Spinal cord (tissue), 10 donors: ENCODE measurements at places on chromosomes 3 and 15. TPM values are rescaled to one million over a fixed set of nuclear protein-coding genes. Genes with fewer than 3 reads are reported as not detected.

DNA sequence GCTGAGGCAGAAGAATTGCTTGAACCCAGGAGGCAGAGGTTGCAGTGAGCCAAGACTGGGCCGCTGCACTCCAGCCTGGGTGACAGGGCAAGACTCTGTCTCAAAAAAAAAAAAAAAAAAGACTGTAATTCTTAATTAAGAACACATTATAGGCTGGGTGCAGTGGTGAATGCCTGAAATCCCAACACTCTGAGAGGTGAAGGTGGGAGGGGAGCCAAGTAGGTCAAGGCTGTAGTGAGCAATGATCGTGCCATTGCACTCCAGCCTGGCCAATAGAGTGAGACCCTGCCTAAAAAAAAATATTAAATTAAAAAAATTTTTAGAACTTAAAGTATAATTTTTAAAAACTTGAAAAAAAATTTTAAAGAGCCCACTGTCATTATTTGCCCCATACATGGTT lies 13.4 kb upstream of the ARPIN start:
- no peak for DNase-seq

Gene GOLGA6D
- 0.10 TPM for total RNA-seq

DNA sequence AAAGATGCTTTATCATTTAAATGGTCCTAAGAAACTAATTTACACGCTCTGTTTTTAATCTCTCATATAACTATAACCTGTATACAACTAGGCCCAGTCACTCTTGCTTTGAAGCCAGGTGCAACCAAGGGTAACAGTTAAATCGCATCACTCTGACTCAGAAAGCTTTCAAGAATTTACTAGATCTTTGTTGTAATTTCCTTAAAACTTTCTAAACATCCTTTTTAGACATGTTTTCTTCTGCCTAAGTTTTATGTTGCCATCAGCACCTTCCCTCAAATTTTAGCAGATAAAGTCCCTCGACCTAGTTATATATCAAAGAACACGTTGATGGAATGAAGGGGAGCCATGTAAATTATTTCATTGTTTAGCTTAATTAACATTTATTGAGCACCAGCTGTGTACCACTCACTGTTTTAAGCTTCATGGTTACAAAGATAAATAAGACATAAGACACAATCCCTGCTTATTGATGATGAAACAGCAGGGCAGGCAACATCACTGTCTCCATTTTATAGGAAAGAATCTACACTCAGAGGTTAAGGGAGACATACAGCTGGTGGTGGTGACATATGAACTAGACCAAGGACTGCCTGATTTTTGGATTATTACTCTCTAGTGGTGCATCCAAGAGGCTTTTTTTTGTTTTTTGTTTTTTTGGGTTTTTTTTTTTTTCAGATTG lies 101.0 kb downstream of the CD200R1L start:
- no peak for DNase-seq

DNA sequence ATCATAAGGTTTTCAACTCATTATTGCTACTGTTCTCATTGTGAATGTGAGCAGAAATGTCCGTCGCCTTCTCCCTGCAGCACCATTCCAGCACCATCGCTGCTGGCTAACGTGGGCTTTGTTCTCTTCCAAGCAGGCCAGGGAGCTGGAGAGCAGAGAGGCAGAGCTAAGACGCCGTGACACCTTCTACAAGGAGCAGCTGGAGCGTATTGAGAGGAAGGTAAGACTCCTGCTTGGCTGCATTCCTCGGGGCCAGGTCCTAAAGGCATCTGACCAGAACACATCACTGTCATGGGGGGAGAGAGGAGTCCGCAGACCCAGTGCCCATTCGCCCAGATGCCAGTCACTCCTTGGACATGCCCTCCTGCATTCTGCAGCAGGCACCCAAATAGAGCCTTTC lies 130.4 kb upstream of the PLXNA1 start:
- DNase-seq: no peak

DNA sequence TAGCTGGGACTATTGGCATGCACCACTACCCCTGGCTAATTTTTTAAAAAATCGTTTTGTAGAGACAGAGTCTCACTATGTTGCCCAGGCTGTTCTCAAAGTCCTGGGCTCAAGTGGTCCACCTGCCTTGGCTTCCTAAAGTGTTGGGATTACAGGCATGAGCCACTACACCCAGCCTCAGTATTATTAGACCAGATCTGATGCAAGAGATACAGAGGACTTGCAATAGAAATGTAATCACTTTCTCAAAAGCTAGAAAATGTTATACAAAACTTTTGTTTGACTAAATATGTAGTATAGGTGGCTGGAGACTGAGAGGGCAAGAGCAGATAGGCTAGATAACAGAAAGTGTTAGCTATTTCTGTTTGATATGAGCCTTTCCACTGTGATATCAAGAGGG lies 531.9 kb downstream of the SOX2 start:
- DNase-seq: no peak

DNA sequence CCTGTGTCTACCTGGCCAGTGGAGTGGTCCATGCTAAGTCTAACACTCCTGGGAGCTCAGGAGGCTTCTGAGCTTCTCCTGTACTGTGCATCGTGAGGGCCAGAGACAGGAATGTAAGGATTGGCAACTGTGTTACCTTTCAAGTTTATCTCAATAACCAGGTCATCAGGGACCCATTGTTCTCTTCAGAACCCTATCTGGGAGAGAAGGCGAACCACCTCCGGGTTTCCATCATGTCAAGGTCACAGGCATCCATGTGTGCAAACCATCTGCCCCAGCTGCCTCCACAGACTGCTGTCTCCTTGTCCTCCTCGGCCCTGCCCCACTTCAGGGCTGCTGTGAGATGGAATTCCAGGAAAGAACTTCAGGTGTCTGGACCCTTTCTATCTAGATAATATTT lies 5.9 kb downstream of the ANKRD63 start:
- no peak for DNase-seq

DNA sequence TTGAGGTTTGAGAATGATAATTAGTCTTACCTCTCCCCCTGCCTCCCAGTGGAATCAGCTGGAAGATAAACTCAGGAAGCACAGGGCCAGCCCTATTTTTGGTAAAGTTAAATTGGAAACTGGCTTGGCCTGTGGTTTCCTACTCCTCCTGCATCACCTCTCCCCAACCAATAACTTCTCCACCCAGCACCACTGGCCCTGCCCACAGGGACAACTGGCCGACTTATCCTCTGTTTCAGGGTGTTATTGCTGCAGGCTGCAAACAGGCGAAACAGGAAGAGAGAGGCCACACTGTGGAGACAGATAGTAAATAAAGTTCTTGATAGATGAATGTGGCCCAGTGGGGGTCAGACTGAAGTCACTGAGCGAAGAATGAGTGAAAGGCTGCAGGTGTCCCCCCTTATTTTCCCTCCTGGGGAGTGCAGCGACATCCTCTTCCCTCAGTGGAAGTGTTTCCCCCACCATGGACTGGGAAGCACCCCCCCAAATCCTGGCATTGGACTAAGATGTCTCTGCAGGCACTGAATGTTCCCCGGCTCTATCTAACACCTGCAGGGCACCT lies 47.1 kb downstream of the PDIA5 start:
- no peak for DNase-seq

DNA sequence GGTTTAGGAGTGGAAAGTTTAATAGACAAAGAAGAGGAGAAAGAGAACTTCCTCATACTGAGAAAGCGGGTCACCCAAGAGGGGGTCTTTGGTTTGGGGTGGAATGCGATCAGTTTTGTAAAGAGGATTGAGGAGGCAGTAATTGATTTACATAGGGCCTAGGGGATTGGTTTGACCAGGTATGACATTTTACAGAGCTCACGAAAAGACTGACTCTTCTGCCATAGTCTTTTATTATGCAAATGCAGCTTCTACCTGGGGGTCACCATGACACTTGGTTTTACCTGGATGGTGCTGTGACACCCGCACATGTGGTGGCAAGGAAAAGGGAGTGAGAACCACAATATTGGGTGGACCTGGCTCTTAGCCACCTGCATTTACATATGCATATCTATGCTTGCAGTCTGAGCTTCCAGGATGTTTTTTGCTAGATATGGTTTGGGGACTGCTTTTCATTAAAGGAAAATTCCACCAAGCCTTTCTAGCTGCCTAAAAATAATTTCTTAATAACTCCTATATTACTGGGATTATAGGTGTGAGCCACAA lies 6.9 kb upstream of the NME9 start:
- no peak for DNase-seq

Gene IL17RC
- 34.2 TPM for total RNA-seq

- DNase-seq: no peak
Observed at GRCh38 chr3:48997714-48998637, 7.9 kb downstream of the P4HTM start.

DNA sequence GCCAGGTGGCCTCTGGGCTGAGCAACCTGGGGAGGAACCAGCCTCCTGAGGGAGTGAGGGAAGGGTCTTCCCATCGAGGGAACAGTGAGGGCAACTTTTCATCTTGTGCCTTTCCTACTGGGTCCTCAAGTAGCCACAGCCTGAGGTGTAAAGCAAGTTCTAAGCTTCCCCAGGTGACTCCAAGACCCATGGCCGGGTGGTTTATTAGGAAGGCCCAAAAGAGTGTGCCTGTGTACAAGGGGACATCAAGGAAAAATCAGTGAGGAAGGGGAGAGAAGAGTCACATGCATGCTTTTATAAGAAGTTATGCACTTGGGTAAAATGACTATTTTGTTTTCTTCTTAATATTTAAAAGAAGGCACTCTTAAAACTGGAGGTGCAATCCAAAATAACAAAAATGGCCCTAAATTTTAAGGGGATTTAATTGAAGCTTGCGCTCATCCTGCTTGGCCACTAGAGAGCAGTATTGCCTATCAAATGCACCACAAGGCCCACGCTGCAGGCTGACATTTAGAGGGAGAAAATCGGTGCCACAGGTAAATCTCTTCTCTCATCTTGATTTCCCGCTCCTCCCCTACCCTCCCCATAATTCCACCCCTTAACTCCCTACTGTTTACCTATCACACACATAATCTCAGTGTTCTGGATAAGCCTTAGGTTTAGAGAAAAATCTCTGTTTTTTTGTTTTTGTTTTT lies 6.7 kb downstream of the NANOGP8 start:
- peak; percentile 19 for DNase-seq

- no peak for DNase-seq
Observed at GRCh38 chr15:71730277-71731144, 79.8 kb upstream of the NR2E3 start.

GRCh38 chr3:123696808-123697207 lies 112.0 kb upstream of the HACD2 start:
- no peak for DNase-seq

DNA sequence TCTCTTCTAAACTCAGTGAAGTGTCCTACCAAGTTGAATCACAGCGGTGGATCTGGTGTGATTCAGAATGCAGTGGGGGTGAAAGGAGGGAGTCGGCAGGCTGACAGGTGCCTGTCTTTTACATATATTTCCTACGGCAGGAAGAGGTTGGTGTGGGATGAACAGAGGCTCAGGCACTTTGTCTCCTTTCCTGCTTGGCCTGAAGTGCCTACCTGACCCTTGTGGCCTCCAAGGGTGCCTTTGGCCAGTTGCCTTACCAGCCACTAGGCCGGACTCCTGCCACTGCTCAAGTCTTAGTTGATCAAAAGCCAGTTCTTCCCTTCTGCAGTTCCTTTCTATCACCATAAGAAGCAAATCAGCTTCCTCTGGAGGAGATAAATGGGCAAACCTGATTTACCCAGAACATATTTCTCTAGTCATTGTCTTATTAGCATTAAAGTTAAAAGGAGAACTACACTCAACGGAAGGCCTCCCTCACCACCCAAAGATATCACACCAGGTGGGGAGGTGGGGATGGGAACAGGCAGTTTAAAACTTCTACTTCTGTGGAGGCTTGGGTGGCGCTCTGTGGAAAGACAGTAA lies 52.1 kb downstream of the CRTC3 start:
- DNase-seq: no peak

GRCh38 chr15:33963831-33964664 lies 4.2 kb upstream of the CHRM5 start:
- DNase-seq: no peak

- no peak for DNase-seq
Observed at GRCh38 chr3:98532275-98532637, 478 bp downstream of the GPR15 start.

- no peak for DNase-seq
Observed at GRCh38 chr15:89630260-89630659, 25.0 kb downstream of the KIF7 start.

DNA sequence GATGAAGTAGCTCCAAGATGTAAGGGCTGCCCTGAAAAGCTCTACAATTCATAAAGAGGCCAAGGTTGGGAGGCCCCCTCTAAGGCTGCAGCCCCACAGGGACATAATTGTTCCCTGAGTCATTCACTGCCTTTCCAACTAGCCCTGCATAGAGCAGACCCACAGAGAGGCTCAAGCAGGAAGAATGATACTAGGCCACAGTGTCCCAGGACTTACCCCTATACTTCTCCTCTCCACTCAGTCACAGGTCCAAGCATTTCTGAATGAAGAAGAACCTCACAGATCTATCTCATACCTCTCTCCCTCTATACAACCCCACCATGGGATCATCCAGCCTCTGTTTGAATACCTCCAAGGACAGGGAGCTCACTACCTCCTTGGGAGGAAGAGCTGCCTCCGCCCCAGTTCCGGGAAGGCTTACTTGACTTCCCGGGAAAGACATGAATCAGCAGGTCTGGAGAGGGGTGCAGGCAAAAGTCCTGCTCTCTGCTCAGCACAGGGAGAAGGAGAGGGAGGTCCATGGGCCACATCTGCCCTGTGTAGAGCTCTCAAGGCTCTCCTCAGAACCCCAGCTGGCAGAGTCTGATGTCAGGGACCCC lies 6.9 kb upstream of the SKIC8 start:
- DNase-seq: no peak

Gene RBM6
- total RNA-seq: 70.1 TPM

Gene ARGFX
- total RNA-seq: not detected

Gene GPR176
- 13.7 TPM for total RNA-seq
